Activated naive CD4-positive, alpha-beta T cell treated with anti-CD3 and anti-CD28 coated beads, Interleukin-2, amount 10 ng/mL, durations not matched to agents 7 days and 5 days (primary cell): ENCODE measurements at places on chromosomes 3 and 15.

DNA sequence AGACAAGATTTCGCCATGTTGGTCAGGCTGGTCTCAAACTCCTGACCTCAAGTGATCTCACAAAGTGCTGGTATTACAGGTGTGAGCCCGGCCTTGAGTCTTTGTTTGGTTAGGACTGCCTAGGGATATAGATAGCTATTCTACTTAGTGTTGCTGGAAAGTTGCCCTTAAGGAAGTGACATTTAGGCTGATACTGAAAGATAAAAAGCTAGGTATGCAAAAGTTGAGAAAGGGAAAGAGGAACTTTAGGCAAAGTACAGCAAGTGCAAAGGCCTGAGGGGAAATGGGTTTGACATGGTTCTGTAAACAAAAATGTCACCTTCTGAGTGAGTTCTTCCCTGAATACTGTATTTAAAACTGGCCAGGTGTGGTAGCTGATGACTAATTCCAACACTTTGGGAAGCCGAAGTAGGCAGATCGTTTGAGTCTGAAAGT is 111.5 kb downstream of the ZNF609 start:
- peak overlapping the region; percentile 63 for H3K27ac ChIP-seq
- H3K36me3 ChIP-seq, result peaks cover 20% of the 10 kb centered on the region
- no peak for DNase-seq
- peaks cover 49% of the 10 kb centered on the region for H3K4me1 ChIP-seq
- H3K4me3 ChIP-seq, result no peak overlapping the region

- no peak overlapping the region for H3K27ac ChIP-seq
- H3K4me1 ChIP-seq, result no peaks in the 10 kb centered on the region
- DNase-seq, result no peak
- no peak overlapping the region for H3K4me3 ChIP-seq
These were observed 49.9 kb upstream of the IL12A start for GRCh38 chr3:159938714-159939113.

- H3K36me3 ChIP-seq, result no peaks in the 10 kb centered on the region
- H3K4me1 ChIP-seq, result no peaks in the 10 kb centered on the region
- DNase-seq, result no peak
- H3K27me3 ChIP-seq, result peaks cover 26% of the 10 kb centered on the region
- H3K27ac ChIP-seq, result no peak overlapping the region
These were observed 9.8 kb upstream of the LRRC34 start for GRCh38 chr3:169822540-169822939.

DNA sequence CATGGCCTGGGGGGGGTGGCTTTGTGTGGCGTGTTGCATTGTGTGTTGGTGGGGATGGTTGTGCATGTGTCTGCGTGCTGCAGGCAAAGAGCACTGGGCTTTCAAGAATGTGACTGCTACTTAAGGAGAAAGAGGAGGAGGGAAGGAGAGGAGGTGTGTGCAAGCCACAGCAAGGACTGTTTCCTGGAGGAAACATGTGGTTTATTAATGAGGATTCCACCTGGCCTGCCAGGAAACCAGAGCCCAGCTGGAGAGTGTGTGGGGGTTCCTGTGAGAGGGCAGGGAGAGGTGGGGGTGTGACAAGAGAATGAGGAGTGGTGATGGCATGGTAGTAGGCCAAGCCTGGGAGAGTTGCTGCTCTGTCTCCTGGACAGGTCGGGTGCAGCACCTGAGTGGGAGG is 258.1 kb upstream of the ROPN1 start:
- H3K36me3 ChIP-seq, result no peaks in the 10 kb centered on the region
- H3K4me1 ChIP-seq, result no peaks in the 10 kb centered on the region
- no peak overlapping the region for H3K27ac ChIP-seq
- H3K4me3 ChIP-seq, result no peak overlapping the region
- DNase-seq, result no peak
- peaks cover 37% of the 10 kb centered on the region for H3K27me3 ChIP-seq
